ENCODE measurements at places on chromosomes 11 and 22.

- no peak for DNase-seq
These were observed 10.8 kb upstream of the SLC35C1 start for GRCh38 chr11:45794169-45794568.

- peak; percentile 72 for DNase-seq
These were observed 15.5 kb downstream of the RBX1 start for GRCh38 chr22:40966726-40967085.

GRCh38 chr11:6405052-6405667, 13.7 kb downstream of the APBB1 start:
- DNase-seq: no peak

- no peak for DNase-seq
These were observed 33.6 kb downstream of the OSBP start for GRCh38 chr11:59582006-59582405.

GRCh38 chr11:123493349-123494063, 63.4 kb downstream of the GRAMD1B start:
- no peak for DNase-seq

GRCh38 chr11:134223121-134223520, 646 bp downstream of the NCAPD3 start:
- DNase-seq: peak; percentile 12

GRCh38 chr11:120295099-120295498, 30.0 kb upstream of the TLCD5 start:
- DNase-seq: no peak

DNA sequence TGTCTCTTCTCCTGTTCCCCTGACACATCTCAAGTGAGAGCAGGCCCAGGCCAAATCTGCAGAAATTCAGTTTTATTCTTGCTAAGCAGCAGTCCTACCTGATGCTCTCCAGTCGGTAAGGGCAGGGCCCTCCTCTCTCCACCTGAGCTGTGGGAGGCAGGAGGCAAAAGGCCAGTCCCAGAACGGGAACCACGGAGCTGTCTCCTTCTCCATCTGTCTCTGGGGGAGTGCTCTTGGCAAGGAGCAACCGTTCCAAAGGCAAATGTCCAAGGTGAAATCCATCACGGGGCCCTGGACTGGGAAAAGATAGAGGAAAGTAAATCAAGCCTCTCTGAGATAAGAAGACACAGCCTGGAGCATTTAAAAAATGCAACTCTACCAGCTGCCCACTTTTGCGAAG, 65.2 kb upstream of the CDON start:
- DNase-seq: no peak

DNA sequence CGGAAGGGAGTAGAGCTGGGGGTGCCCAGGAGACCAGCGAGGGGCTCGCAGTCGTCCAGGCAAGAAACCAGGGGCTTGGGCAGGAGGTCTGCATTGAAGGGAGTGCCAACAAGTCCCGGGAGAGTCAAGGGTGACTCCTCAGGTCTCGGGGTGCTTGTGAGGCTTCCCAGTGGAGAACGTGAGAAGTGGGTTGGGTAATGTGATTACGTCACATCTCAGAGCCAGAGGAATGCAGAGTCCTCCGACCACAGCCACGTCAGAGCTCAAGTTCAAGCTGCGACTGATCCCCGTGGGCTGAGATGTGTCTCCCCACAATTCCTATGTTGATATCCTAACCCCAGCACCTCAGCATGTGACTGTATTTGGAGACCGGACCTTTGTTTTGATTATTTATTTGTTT, 89.7 kb upstream of the SHANK2 start:
- DNase-seq: no peak
